ENCODE measurements at places on chromosomes 7 and 10.

- no peaks in the 10 kb centered on the region for H3K4me1 ChIP-seq
- H3K27ac ChIP-seq, result no peak overlapping the region
- no peak for DNase-seq
- H3K27me3 ChIP-seq, result no peaks in the 10 kb centered on the region
Observed at GRCh38 chr10:18532881-18533535, 118.4 kb downstream of the NSUN6 start.

DNA sequence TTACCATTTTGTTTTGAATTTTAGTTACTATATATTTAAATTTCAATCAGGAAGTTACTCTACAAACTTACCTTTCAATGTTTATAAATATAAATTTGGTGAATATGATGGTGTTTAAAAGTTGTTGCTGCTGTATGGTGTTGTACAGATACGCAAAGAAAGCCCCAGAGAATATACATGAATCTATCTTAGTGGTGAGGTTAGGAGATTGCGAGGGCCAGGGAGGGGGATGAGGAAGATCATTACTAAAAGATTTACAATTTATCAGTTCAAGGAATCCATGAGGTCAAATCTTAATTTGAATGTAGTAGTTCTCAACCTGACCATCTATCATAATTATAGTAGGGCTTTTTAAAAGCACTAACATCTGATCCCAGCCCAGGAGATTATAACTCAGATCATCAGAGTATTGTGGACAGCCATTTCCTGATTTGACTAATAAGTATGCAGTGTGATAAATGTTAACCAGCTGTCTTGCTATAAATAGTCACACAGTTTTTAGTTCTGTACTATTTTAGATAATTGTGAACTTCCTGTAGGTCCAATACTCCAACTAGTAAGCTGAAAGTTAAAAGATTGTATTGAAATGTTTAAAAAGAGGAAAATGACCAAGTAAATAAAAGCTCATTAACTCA is 23.6 kb downstream of the FAM3C start:
- no peak overlapping the region for H3K27ac ChIP-seq
- no peaks in the 10 kb centered on the region for H3K27me3 ChIP-seq
- no peak overlapping the region for H3K4me3 ChIP-seq
- H3K4me1 ChIP-seq, result no peaks in the 10 kb centered on the region

- no peak overlapping the region for H3K27ac ChIP-seq
- H3K36me3 ChIP-seq, result no peaks in the 10 kb centered on the region
- no peaks in the 10 kb centered on the region for H3K27me3 ChIP-seq
- DNase-seq, result peak; percentile 43
- H3K4me3 ChIP-seq, result no peak overlapping the region
Observed at GRCh38 chr10:110437761-110438341, 59.9 kb upstream of the DUSP5 start.

- H3K4me1 ChIP-seq, result no peaks in the 10 kb centered on the region
- DNase-seq, result no peak
- H3K27ac ChIP-seq, result no peak overlapping the region
- no peaks in the 10 kb centered on the region for H3K36me3 ChIP-seq
- no peak overlapping the region for H3K4me3 ChIP-seq
Observed at GRCh38 chr7:46694058-46694457, 773.0 kb upstream of the IGFBP3 start.
